ENCODE measurements at places on chromosomes 12 and 14.

DNA sequence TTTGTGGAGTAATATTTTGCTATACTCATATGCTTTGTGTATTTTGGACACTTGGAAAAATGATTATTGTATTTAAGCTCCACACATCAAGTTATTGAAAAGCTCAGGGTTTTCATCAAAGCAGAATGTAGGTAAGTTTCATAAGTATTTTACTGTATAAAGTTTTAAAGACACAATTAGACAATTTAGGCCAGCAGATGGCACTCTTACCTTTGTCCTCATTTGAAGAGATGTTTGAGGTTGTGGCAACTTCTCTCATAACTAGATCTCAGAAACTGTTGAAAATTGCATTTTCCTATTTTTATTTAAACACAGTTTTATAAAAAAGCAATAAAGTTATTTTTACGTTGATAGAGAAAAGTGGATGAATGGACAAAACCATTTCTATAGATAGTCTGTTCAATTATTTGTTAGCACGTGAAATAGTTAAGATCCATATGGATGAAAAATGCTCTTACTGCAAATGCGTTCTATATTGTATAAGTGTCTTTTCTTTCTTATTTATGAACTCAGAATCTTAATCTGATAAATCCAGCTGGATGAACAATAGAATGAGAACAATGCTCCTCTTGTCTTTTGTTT, 300.0 kb downstream of the AEBP2 start:
- DNase-seq: peak; percentile 64

GRCh38 chr12:3671330-3672112, 81.4 kb downstream of the CRACR2A start:
- no peak for DNase-seq

GRCh38 chr12:77032406-77032805, 33.0 kb downstream of the E2F7 start:
- DNase-seq: no peak

- DNase-seq: no peak
Measured at GRCh38 chr14:105761842-105762241, 235.5 kb downstream of the TMEM121 start.

DNA sequence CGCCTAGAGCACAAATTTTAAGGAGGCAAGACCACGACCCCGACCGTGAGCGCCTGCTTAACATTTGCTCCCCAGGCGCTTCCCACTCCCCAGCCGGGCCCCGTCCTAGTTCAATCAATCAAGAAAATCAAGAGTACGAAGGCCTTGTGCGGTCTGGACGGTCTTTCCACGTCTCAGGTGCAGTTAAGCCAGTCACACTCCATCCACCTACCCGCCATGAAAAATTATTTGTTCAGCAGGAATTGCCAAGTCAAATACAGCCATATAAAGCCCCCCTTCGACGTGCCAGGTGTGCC, 603 bp upstream of the LRR1 start:
- DNase-seq: no peak

- DNase-seq: no peak
Measured at GRCh38 chr12:108143144-108143543, 14.1 kb downstream of the WSCD2 start.

Data from MM.1S (cell line).